Smooth muscle cell of the umbilical artery (primary cell): ENCODE measurements at places on chromosomes 11 and 22. TPM values are rescaled to one million over a fixed set of nuclear protein-coding genes. Genes with fewer than 3 reads are reported as not detected.

The ELF5 gene
- not detected in 2 replicates for total RNA-seq

The KRTAP5-7 gene
- total RNA-seq = 0.14 TPM in 1 of 2 replicates, not detected in the other

The OR4C45 gene
- not detected in 2 replicates for total RNA-seq

The DDI1 gene
- not detected in 2 replicates for total RNA-seq

The B3GAT1 gene
- 0.05 TPM in 1 of 2 replicates, not detected in the other for total RNA-seq

The MS4A12 gene
- total RNA-seq = not detected in 2 replicates

The ENTHD1 gene
- total RNA-seq = not detected in 2 replicates

The FOLR1 gene
- total RNA-seq = not detected in 2 replicates

The APOA4 gene
- total RNA-seq = not detected in 2 replicates

The PCSK7 gene
- total RNA-seq = 58.2 and 70.0 TPM in 2 replicates

The KRTAP5-9 gene
- not detected in 2 replicates for total RNA-seq

The GLYATL1 gene
- 0.69 TPM in 1 of 2 replicates, not detected in the other for total RNA-seq

The MS4A6E gene
- not detected in 2 replicates for total RNA-seq

The HYLS1 gene
- total RNA-seq = 3.0 and 4.3 TPM in 2 replicates

The UEVLD gene
- 32.1 and 34.4 TPM in 2 replicates for total RNA-seq

The ALDH3B1 gene
- total RNA-seq = 20.8 and 34.4 TPM in 2 replicates

The PHOX2A gene
- total RNA-seq = not detected in 2 replicates

The MIF gene
- 204 and 272 TPM in 2 replicates for total RNA-seq

The H19 gene
- total RNA-seq = 4.6 and 70.7 TPM in 2 replicates

The OR5AS1 gene
- not detected in 2 replicates for total RNA-seq

The FZD4 gene
- total RNA-seq = 6.0 and 9.5 TPM in 2 replicates

The FADS1 gene
- 138 and 140 TPM in 2 replicates for total RNA-seq

The TBX10 gene
- total RNA-seq = not detected in 2 replicates

The GGTLC3 gene
- total RNA-seq = not detected in 2 replicates

The GRM5 gene
- under 0.01 and 0.05 TPM in 2 replicates for total RNA-seq

The OR51E1 gene
- under 0.01 TPM in 1 of 2 replicates, not detected in the other for total RNA-seq

The CYP2D6 gene
- total RNA-seq = 0.30 and 0.42 TPM in 2 replicates
